ENCODE measurements at places on chromosomes 16 and 17.

GRCh38 chr17:59107306-59107670 is 608 bp upstream of the TRIM37 start:
- DNase-seq, result no peak

DNA sequence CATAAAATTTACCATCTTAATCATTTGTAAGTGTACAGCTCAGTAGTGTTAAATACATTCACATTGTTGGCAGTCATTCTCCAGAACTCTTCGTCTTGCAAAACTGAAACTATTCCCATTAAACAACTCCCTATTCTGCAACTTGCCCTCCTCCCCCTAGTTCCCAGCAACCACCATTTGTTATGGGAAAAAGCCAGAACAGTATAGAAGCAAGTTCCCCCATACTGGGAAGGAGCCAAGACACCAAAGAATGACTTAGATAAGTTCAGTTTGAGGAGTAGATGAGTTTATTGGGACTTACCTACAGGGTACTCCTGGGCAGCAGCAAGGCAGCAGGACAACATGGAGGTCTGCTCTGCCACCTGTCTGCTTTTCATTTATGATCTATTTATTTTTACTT is 39.3 kb upstream of the TEKT1 start:
- DNase-seq, result no peak

DNA sequence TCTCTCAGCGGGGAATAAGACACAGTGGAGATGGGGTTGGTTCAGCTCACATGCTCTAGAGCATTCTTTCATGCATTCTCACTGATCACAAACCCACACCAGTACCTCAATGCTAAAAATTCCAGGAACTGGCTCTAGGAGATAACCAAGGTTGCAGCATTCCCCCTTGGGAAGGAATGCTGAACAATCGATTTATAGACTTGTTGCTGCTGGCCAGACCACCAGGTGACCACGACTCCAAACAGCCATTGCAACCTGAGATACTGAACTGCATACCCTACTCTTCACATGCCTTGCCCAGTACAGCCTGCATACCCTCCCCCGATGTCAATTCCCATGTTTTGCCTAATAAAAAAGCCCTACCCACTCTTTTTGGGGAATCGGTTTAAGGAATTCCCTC is 75.1 kb upstream of the GPRC5B start:
- no peak for DNase-seq

DNA sequence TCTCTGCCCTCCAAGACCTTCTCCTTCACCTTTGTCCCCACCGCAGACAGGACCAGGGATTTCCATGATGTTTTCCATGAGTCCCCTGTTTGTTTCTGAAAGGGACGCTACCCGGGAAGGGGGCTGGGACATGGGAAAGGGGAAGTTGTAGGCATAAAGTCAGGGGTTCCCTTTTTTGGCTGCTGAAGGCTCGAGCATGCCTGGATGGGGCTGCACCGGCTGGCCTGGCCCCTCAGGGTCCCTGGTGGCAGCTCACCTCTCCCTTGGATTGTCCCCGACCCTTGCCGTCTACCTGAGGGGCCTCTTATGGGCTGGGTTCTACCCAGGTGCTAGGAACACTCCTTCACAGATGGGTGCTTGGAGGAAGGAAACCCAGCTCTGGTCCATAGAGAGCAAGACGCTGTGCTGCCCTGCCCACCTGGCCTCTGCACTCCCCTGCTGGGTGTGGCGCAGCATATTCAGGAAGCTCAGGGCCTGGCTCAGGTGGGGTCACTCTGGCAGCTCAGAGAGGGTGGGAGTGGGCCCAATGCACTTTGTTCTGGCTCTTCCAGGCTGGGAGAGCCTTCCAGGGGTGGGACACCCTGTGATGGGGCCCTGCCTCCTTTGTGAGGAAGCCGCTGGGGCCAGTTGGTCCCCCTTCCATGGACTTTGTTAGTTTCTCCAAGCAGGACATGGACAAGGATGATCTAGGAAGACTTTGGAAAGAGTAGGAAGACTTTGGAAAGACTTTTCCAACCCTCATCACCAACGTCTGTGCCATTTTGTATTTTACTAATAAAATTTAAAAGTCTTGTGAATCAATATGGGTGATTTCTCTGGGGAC is 12.2 kb downstream of the CX3CL1 start:
- no peak for DNase-seq

- DNase-seq, result no peak
Observed at GRCh38 chr17:82003411-82004381, 19.0 kb downstream of the CENPX start.

DNA sequence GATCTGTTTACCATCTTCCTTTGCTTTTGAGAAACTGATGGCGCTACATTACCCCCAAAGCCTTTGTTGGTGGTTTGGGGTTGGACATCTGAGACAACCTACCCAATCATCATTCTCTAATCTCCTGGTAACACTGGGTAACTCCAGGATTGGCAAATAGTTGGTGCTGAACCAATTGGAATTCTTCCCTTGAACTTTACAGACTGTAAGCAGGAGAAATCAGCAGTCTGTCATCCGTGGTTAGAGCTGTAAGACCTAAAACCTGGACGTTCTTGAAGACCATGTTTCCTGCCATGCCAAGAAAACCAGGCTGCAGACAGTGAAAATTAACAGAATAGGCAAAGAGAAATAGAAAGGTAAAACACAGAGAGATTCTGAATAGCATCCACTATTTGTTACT is 398.8 kb upstream of the SALL1 start:
- DNase-seq, result no peak

DNA sequence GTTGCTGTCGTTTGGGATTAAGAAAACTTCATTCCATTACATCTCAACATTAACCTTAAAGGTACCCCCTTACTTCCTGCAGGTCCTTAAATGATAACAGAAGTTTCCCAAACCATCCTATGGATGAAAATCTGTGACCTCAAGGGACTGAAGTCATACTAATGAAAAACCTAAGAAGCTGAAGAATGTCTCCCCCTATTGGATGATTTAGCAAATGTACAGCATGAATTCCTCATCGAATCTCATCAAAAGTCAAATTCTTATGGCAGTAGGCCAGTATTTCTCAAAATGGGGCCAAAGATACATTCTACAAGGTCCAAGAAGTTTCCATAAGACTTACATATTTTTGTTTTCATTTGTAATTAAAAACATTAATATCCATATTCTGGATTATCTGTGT is 13.5 kb downstream of the SCO1 start:
- DNase-seq, result no peak

GRCh38 chr17:51761105-51761504 is 397.4 kb downstream of the CA10 start:
- no peak for DNase-seq

- no peak for DNase-seq
Observed at GRCh38 chr16:86044241-86044671, 145.3 kb downstream of the IRF8 start.

GRCh38 chr17:79979221-79979741 is 56.4 kb downstream of the TBC1D16 start:
- DNase-seq, result no peak

GRCh38 chr16:74760007-74760767 is 14.4 kb downstream of the FA2H start:
- no peak for DNase-seq

GRCh38 chr17:18999911-19000310 is 4.7 kb downstream of the FAM83G start:
- no peak for DNase-seq

GRCh38 chr17:7023576-7024401 is 939 bp downstream of the BCL6B start:
- peak; percentile 87 for DNase-seq

DNA sequence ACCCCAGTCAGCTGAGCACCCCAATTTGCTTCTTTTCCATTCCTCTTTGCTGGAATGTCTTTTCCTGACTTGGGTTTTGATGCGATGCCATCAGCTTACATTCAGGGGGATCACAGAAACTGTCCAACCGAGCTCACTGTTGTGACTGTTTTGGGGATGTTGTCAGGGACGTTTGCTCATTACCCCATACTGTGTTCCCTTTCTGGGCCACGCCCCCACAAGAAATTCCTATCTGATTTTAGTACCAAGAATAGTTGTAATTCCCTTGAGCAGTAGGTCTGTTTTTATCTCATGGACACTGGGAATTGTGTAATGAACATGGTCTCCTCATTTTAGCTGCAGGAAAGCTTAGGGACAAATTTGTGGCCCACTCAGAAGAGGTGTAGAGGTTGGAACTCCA is 2.6 kb upstream of the NTN1 start:
- no peak for DNase-seq

- no peak for DNase-seq
Observed at GRCh38 chr16:48619547-48619946, 9.6 kb upstream of the N4BP1 start.

DNA sequence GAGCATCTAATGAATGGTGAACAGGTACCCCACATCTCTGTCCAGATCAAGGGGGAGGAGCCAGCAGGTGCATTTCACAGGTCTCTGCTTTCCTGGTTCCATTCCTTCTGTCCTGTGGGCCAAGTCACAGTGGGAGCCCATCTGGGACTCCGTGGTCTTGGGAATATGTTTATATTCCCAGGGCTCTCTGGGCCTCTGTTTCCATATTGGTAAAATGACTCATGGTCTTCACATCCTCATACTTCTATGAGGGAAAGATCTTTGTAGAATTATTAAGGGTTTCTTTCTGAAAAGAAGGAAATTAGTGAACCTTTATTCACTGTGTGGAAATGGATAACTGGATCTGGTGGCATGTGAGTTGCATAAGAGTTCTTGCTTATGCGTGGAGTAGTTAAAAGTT is 6.2 kb downstream of the MYOCD start:
- no peak for DNase-seq

DNA sequence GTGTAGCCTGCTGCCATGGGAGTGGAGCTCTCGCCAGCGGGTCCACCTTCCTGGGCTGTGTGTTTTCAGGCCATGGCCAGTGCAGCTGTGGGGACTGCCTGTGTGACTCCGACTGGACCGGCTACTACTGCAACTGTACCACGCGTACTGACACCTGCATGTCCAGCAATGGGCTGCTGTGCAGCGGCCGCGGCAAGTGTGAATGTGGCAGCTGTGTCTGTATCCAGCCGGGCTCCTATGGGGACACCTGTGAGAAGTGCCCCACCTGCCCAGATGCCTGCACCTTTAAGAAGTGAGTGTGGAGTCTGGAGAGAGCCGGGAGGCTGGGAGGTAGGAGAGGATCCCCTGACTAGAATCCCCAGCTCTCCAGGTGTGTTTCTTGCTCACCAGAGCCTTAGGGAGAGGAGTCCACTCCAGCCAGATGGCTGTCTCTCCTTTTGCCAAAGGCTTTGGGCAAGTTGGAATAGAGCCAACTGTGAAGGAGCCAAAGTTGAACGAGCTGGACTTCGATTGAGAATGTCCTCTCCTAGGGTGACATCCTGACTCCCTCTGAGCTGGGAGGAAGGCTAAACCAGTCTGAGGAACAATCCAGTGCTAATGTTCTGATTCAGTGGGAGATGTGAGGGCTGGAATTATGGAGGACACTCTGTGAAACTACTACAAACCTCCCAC is 24.4 kb upstream of the EFCAB13 start:
- DNase-seq, result no peak

DNA sequence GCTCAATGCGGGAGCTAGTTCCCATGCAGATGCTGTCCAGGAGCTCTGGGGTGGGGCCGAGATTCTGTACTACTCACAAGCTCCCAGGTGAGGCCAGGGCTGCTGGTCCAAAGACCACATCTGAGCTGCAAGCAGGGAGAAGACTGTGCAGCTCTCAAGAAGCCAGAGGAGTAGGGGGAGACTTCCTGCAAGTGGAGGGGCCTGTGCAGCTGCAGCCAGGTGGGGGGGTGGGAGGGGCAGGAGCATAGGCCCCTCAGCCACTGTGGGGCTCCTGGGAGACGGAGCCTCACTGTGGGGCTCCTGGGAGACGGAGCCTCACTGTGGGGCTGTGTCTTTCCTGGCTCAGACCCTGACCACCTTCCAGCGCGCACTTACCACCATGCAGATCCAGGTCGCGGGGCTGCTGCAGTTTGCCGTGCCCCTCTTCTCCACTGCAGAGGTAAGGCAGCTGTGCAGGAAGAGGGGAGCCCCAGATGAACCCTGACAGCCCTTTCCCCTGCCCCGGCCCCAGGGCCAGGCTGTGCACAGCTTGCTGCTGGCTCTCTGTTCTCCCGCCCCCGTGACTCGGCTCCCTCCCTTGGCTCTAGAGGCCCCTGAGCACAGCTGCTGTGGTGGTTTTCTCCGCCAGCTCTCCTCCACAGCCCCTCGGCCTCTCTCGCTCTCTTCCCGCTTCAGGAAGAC is 24.3 kb upstream of the DNAI2 start:
- no peak for DNase-seq

- DNase-seq, result no peak
Observed at GRCh38 chr16:49012961-49013726, 268.5 kb downstream of the CBLN1 start.

GRCh38 chr16:8998108-8998507 is 34.4 kb upstream of the USP7 start:
- DNase-seq, result no peak

- no peak for DNase-seq
Observed at GRCh38 chr17:66524877-66525276, 222.5 kb downstream of the PRKCA start.

- DNase-seq, result no peak
Observed at GRCh38 chr17:31385428-31386285, 5.8 kb upstream of the RAB11FIP4 start.

- DNase-seq, result no peak
Observed at GRCh38 chr17:57714665-57715180, 30.4 kb downstream of the CCDC182 start.

- DNase-seq, result no peak
Observed at GRCh38 chr17:21283482-21284318, 811 bp upstream of the MAP2K3 start.

DNA sequence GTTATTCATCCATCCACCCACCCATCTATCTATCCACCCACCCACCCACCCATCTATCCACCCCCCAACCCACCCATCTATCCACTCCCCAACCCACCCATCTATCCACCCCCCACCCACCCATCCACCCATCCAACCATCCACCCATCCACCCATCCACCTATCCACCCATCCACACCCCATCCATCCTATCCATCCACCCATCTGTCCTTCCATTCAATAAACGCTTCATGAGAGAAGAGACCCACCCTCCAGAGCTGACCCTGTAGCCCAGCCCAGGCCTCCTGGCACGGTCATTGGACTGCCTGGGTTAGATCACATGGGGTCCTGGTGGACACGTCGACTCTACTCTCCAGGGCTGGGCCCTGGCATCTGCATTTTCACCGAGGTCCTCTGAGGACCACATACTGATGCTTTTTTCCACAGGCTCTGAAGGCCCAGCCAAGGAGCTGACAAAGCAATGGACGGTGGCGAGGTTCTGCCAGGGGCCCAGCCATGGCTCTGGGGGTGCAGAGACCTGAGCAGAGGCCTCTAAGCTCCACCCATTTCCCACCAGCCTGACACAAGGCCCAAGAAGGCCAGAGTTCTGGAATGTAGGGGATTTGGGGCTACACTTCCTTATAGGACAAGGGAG is 41.3 kb upstream of the SLC38A10 start:
- DNase-seq, result no peak

DNA sequence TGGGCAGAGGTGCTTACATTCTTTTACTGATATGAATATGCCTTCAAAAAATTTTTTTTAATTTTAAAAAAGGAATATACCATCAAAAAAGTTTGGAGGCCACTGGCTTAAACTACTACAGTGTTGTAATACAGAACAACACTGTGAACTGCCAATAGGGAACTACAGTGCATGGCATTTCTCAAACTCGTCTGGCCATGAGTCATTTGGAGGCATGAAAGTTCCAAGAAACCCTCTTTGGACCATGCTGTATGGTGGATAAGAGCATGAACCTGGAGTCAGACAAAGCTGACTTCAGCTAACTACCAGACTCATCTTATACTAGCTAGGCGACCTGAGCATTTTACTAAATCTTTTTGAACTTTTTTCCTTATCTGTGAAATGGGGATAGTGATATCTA is 9.2 kb upstream of the NF1 start:
- DNase-seq, result no peak

Data from stimulated activated naive CD4-positive, alpha-beta T cell (primary cell).